HTR-8/SVneo (cell line): ENCODE measurements at places on chromosomes 2 and 18.

GRCh38 chr2:99762714-99763113 lies 272.9 kb upstream of the REV1 start:
- DNase-seq, result no peak

- no peak for DNase-seq
Measured at GRCh38 chr2:26875065-26875634, 27.2 kb downstream of the DPYSL5 start.

DNA sequence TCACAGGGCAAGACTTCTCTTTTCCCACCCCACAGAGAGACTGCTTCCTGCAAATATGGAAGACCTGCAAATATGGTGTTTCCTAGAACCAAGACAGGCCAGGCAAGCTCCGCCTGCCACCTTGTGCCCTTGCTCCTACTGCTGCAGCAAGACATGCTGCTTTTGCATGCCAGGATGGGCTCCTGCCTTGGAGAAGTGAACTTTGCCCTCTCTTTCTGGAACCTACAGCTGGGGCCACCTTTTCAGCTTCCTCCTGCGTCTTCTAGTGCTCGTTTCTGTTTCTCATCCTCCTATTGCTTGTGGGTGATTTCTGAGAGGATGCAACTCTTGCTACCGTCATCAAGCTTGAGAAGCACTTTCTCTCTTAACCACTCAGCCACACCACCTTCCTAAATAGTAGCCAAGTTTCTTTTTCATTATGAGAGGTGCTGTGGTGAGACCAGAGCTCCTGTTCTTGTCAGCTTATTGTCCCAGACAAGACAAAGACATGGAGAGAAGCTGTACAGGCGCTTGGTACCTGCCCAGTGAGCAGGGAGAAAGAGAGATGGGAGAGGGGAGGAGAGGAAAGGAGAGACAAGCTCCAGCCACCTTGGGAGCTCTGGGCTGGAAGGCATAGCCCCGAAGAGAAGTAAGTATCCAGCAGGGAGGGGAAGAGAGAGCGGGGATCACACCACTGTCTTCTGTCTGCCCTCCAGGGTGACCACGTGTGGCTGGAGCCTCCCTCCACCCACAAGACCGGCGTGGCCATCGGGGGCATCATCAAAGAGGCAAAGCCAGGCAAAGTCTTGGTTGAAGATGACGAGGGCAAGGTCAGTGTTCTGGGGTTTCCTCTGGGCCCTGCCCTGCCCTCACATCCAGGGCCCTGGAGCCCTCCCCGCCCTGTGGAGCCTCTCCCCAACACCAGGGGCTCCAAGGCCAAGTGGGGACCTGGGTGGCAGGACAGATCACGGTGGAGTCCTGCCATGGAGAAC lies 28.3 kb downstream of the MYO7B start:
- DNase-seq, result no peak

- no peak for DNase-seq
Measured at GRCh38 chr2:88540346-88540745, 86.9 kb downstream of the EIF2AK3 start.

DNA sequence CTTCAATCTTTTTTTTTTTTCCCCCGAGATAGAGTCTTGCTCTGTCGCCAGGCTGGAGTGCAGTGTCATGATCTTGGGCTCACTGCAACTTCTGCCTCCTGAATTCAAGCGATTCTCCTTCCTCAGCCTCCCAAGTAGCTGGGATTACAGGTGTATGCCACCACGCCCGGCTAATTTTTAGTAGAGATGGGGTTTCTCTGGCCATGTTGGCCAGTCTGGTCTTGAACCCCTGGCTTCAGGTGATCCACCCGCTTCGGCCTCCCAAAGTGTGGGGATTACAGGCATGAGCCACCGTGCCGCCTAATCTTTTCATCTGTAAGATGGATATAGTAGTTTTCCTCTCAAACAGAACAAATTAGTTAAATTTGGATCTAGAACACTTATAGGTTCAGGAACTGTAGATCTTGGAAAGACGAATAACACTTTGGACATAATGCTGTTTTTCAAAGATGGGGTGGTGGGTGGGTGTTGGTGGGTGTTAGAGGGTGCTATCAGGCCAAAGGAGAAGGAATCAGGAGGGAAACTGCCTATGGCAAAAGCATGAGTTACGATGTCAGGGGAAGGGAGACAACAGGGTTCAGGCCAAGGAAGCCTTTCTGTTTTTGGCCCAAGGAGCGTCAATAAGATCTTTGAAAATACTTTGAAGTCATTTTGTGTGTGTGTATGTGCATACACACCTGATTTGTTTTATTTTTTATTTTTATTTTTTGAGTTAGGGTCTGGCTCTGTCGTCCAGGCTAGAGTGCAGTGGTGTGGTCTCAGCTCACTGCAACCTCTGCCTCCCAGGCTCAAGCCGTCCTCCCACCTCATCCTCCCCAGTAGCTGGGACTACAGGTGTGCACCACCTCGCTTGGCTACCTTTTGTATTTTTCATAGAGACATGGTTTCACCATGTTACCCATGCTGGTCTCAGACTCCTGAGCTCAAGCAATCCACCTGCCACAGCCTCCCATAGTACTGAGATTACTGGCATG lies 6.8 kb downstream of the RPL37A start:
- no peak for DNase-seq

DNA sequence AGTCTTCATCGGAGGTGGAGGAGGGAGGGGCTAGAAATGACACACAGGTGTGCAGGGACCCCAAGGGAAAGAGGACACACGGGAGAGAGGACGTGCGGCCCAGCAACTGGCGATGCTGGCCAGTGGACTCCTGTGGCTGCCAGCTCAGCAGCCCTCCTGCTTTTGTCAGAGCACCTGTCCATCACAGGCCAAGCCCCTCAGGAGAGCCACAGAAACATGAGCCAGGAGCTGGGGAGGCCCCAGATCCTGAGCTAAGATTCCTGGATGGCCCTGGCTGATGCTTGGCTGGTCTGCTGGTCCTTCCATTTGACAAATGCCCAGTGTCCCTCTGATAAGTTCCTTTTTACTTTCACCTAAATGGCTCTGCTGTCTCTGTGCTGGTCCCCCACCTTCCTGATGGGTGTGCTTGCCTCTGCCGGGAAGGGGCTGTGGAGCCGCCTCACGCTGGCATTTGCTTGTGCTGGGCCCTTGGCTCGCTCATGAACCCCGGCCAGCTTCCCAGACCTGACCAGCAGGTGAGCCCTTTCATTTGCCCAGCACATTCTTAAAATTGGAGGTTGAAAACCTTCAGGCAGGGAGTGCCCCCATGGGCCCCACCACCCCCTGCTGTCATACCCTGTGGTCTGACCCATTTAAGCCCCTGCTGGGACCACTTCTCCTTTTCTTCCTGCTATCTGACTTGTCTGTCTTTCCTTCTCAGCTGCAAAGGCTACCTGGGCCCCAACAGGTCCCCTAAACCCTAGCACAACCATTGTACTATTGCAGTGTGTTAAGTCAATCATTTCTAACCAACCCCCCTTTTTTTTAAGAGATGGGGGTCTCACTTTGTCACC lies 37.3 kb downstream of the CYP27C1 start:
- DNase-seq, result no peak

GRCh38 chr2:65580824-65581223 lies 148.4 kb upstream of the SPRED2 start:
- no peak for DNase-seq

DNA sequence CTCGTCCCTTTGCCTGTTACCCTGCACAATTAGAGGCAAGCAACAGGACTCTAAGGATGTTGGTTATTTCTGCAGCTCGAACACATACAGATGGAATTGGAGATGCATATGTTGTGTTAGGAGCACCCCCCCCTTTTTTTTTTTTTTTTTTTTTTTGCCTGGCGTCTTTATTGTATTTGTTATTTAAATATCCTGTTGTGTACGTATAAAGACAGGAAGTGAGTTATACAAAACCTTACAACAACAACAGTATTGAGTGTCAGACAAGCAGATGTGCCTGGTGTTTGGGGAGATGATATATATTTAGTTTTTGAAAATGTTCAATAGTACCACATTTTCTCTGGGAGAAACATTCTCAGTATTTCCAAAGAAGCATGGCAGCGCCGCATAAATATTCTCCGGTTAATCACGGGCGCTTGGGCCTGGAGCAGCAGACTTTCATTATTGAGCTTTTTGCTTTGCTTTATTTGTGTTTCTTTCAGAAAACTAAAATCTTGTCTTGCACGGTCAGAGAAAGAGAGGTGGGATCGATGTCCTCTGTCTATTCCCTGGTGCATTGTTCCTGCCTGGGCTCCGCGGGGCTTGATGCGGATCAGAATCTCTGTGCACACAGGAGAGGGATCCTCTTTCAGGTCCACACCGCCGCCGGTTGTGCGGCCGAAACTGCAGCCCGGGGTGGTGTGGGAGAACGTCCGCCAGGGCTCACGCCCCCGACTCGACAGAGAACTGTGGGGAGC lies 23.2 kb upstream of the ZNF516 start:
- no peak for DNase-seq

- no peak for DNase-seq
Measured at GRCh38 chr18:58341916-58342315, 287.0 kb downstream of the ALPK2 start.

DNA sequence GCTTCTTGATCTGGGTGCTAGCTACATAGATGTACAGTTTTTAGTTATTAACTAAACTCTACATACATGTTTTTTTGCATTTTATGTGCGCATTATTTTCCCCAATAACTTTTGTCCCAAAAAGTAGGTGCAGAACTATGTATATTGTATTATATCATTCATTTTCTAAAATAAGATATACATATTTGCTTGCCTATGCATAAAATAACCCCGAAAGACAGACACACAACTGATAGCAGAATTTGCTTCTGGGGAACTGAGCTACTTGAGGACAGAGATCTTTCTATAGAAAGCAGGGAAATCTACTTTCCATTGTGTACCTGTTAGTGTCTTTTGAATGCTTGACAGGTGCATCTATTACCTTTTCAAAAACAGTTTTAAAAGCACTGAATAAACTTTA lies 88.9 kb upstream of the SIX3 start:
- no peak for DNase-seq

DNA sequence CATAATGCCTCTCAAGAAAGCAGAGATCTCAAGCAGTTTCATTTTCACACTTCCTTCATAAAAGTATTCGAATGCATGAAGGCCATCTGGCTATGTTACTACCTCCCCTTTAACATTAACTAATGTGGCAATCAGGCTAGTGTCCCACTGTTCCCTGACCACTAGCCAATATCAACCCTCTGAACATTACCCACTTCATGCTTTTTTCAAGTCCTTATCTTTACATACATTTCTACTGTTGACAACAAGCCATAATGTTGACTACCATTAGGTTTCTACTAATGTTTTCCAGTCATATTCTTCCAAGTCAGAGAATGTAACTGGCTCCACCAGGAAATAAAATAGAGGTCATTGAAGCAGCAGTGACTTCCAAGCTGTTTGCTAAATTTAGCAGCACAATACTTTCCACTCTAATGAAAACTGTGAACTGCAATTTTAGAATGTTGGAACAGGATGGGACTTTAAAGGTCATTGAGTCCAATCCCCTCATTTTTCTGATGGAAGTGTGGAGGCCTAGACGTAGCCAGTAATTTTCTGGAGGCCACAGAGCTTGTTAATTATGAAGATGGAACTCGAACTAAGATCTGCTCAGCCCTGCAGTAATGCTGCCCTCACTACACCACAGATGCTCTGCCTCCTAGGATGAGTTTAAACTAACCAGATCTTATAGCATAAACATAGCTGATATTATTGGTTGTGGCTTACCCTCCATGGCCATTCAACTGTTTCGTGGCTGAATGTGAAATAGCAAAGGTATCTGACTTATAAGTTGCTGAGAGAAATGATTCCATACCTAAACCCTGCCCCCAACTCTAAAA lies 630 bp upstream of the PPP1R1C start:
- no peak for DNase-seq

GRCh38 chr2:112089375-112089774 lies 34.3 kb downstream of the TMEM87B start:
- DNase-seq, result no peak

DNA sequence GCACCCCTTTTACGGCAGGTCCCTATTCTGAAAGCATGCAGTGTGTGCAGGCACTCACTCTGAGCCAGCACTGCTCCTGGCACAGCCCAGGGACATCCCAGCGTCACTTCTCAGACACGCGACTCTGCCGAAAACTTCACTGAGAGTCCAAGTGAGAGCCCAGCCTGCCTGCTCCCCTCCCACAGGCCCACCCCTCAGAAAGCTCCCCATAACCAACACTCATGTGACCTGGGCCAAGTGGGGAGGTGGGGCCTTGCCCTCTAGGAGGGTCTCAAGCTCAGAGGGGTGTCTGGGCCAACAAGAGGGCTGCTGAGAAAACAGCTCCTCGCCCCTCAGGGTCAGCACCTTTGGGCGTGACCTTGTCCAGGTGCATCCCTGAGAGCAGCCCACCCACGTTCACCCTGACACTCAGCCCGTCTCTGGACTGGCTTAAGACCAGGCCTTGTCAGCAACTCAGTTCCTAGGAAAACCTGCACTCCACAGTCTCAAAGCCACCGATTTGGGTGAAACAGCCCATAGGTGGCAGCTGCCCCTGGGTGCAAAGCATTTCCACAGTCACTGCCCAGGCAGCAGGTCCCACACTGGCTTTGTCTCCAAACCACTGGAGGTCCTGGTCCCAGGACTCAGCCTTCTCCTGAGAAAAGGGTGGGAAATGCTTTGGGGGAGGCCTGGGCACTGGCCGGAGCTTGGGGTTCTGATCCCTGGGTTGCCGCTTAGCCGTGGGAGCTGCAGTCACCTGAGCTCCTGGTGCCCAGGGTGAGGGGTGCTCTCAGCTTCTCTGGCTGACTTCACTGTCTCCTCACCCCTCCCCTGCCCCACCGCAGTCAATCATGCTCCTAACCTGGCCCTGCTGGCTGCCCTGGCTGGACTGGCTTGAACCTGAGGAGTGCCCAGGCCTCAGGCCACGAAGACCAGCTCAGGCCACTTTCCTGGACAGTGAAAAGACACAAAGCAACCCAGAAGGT lies 209.6 kb downstream of the HDAC4 start:
- DNase-seq, result no peak

- DNase-seq, result no peak
Measured at GRCh38 chr2:54429054-54429453, 27.1 kb upstream of the SPTBN1 start.

DNA sequence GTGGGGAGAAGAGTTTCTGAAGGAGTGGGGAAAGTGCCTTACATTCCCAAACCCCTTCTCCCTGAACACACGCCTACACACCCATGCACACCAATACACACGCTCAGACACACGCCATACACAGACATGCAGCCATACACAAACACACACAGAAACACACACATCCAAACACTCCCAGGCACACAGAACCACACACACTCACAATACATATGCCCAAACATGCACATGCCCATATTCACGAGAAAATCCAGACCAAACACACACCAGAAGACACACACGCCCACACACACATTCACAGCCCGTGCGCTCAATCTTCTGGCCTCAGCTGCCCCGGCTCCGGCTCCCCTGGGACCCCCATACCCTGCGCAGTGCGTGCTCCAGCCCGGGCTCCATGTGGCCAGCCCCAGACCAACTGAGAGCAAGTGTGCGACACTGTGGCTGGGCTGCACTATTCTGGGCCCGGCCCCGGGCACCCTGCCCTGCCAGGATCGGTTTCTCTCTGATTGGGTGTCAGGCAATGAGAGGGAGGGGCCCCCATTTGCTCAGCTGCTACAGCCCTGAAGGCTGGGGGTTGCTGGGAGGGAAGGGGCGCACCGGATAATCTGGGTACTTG lies at the start of gene PRKAG3:
PRKAG3 (minus strand) TSS at position 426 of the 613 bp plus-strand sequence.
- no peak for DNase-seq

DNA sequence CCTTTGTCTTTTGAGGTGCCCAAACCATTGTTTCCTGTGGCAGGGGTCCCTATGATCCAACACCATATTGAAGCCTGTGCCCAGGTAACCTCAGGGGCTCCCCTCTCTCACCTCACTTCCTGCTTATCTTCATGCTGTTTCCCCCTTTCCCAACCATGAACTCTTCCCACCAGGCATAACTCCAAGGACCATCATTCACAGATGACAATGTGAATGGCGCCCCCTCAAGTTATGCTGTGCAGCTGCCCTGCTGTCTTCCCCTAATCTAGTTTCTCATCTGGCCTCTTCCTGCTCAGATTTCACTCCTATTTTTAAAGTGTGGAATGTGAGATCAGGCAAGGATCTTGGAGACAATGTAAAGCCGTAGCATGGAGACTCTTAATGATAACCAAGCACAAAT lies 1.4 kb downstream of the GMPPA start:
- DNase-seq, result peak; percentile 30
